ENCODE measurements at places on chromosomes 7 and 10. TPM values are rescaled to one million over a fixed set of nuclear protein-coding genes. Genes with fewer than 3 reads are reported as not detected.

GRCh38 chr10:126153711-126154628 is 234.3 kb downstream of the ADAM12 start:
- H3K4me3 ChIP-seq: no peak overlapping the region
- H3K36me3 ChIP-seq: no peaks in the 10 kb centered on the region
- H3K4me1 ChIP-seq: peaks cover 4% of the 10 kb centered on the region
- DNase-seq: peak; percentile 23
- H3K27me3 ChIP-seq: peaks cover 6% of the 10 kb centered on the region

The MYO1G gene
- total RNA-seq: under 0.01 TPM

DNA sequence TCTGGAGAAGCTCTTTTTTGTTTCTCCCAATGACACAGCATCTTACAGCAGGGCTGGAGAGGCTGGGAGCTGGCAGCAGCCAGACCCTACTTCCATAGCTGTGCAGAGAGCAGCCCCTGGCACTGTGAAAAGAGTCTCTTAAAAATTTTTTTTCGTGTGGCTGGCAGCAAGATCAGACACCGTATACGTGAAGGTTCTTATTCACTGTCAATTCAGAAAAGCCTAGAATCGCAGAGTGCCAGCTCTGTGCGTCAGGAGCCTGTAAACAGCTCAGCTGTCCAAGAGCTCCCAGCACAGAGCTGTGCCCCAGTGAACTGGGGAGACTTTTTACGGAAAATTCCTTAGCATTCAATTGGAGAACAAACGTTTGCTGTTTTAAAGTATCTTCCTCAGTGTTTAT is 6.5 kb downstream of the BAG3 start:
- DNase-seq: peak; percentile 48
- H3K27ac ChIP-seq: peak overlapping the region; percentile 26
- H3K4me3 ChIP-seq: no peak overlapping the region
- H3K27me3 ChIP-seq: no peaks in the 10 kb centered on the region
- H3K4me1 ChIP-seq: peaks cover 45% of the 10 kb centered on the region
- peaks cover 20% of the 10 kb centered on the region for H3K36me3 ChIP-seq

- peak; percentile 77 for DNase-seq
- H3K4me1 ChIP-seq: no peaks in the 10 kb centered on the region
- H3K27ac ChIP-seq: no peak overlapping the region
- no peaks in the 10 kb centered on the region for H3K27me3 ChIP-seq
- no peaks in the 10 kb centered on the region for H3K36me3 ChIP-seq
Observed at GRCh38 chr10:51063659-51064535, 10.4 kb upstream of the PRKG1 start.

The ZNHIT1 gene
- total RNA-seq: 34.4 TPM

The FXYD4 gene
- not detected for total RNA-seq

DNA sequence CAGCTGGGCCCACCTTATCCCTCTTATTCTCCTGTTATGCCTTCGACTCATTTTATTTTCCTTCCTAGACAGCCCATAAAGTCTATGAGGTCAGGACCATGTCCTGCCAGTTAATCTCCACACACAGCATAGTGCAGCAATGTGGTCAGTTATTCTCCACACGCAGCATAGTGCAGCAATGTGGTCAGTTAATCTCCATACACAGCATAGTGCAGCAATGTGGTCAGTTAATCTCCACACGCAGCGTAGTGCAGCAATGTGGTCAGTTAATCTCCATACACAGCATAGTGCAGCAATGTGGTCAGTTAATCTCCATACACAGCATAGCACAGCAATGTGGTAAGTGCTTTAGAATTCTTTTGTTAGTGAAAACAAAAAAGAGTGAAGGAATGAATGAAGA is 77.8 kb downstream of the TEX36 start:
- no peaks in the 10 kb centered on the region for H3K4me1 ChIP-seq
- H3K27me3 ChIP-seq: no peaks in the 10 kb centered on the region
- no peaks in the 10 kb centered on the region for H3K36me3 ChIP-seq
- H3K27ac ChIP-seq: no peak overlapping the region
- H3K4me3 ChIP-seq: no peak overlapping the region

DNA sequence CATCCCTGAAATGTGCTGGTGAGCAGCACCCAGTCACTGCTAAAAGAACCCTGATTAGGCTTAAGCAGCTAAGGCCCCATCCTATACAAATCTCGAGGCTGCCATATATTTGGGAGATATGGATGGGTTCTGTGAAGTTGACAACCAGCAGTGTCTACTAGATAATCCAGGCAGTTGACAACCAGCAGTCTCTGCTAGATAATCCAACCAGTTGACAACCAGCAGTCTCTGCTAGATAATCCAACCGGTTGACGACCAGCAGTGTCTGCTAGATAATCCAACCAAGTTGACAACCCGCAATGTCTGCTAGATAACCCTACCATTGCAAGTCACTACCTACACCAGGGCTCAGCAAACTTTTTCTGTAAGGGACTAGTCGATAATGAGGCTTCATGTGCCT is 58.3 kb upstream of the KDM7A start:
- peaks cover 3% of the 10 kb centered on the region for H3K4me1 ChIP-seq
- no peak overlapping the region for H3K27ac ChIP-seq
- H3K4me3 ChIP-seq: no peak overlapping the region
- peaks cover 55% of the 10 kb centered on the region for H3K27me3 ChIP-seq
- H3K36me3 ChIP-seq: no peaks in the 10 kb centered on the region
- DNase-seq: no peak

The PCDH15 gene
- total RNA-seq: not detected

The OR6B1 gene
- not detected for total RNA-seq

The ADRA2A gene
- total RNA-seq: not detected
